ENCODE measurements at places on chromosomes 6 and 20.
A peak's percentile ranks its signal among the peaks of the same experiment; 100 is the strongest.

DNA sequence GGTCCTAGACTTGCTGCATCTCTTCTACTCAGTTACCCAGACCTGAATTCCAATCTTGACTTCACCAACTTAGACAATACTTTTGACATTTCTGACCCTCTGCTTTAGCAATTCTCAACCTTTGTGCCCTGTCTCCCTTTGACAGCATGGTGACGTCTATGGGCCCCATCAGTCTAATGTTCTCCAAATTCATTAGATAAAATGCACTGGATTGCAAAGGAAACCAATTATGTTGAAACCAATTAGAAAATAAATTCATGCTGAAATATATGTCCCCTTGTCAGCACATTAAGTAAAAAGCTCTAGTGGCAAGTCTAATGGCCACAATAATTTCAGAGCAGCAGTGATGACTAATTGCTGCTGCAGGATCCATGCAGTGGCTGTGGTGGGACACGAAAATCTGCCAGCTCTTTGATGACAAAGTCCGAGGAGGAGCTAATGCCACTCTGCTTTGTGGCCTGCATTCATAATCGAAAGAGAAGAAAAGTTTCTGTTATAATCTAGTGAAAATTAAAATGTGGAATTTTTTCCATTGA lies 64.0 kb downstream of the BFSP1 start:
- no peak for DNase-seq

DNA sequence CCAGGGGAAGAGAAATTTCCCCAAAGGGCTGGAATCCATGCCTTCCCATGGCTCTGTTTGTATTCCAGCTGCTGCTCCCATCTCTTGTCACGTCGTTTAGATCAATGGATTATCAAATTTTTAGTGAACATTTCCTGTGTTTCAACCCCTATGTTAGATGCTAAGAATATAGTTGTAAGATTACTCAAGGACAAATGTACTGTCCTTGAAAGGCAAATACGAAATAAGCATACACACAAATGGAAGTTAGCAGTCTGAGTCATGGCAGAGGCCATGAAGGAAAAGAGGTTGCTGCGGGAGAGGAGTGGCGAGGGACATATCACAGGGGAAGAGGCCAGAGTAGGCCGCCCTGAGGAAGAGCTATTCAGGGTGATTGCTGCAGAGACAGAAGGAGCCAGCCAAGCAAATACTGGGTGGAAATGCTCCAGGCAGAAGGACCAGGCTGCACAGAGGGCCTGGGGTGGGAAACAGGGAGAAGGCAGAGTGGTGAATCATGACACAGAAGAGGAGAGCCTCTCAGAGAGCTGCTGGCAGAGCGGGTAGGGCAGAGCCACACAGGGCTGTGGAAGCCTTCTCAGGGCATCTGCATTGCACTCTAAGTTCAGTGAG lies 219.2 kb upstream of the LRFN2 start:
- DNase-seq = no peak

DNA sequence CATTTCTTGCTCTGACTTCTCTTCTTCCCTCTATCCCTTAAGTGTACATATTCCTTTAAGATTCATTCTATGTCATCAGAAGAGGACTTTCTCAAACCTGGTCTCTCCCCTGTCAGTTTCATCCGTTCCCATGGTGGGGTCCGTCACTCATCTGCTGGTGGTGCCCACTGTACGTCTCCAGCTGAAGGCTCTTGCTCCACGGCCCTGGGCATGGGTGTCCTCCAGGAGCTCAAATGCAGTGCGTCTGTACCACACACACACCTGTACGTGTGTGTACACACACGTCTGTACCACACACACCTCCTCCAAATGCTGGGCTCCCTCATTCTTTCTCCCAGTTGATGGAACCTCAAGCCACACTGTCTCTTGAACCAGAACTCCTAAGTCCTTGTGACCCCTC lies 85.6 kb downstream of the CAP2 start:
- no peak for DNase-seq

DNA sequence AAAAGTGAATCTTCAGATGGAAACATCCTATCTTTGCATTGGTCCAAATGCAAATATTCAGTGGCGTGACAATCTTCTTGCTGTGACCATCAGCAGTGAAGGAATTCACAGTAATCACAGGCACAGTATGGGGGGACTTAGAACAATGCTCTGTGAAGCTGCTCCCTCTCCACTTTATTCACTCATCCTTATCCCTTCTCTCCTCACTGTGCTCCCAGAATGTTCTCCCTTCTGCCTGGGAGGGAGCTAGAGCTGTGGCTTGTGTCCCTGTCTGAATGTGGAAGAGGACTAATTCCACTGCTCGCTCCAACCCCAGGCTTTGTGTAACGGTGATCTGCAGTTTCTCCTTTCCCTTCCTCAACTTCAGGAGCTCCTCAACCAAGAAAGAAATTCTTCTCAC lies 243.7 kb downstream of the ALDH8A1 start:
- DNase-seq = no peak

GRCh38 chr6:169266746-169267591 lies 13.3 kb upstream of the THBS2 start:
- no peak for DNase-seq

DNA sequence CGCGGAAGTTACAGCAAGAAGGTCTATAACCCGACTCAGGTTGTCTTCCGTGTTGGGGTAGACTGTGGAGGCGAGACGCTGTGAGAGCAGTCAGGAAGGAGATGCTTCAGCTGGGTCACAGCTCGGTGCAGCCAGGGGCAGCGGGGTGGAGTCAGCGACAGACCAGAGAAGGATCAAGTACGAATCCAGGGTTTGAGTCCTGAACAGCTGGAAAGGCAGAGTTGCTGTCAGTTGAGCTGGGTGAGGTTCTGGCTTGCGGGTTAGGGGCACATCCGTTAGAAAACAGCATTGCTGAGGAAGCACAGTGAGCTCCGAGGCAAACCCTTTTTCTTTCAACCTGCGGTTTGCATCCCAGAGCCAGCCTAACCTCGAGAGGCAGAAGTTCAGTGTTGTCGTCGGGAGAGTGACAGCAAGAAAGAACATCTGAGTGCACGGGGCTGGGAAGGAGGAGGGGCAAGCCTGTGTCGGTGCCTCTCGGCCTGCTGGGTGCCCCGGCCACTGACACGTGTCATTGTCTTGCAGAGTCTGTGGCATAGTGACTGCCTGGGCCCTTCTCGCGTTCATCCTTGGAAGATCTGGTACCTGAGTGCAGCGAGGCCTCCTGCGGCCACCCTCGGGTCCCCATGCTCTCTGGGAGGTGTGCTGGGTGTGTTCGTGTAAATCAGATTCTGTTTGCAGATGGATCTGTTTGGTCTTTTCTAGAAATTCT lies 20.0 kb downstream of the PNLDC1 start:
- peak; percentile 57 for DNase-seq

GRCh38 chr20:33676652-33677645 lies 2.7 kb upstream of the NECAB3 start:
- no peak for DNase-seq

GRCh38 chr6:108868647-108869046 lies 20.4 kb downstream of the ARMC2 start:
- no peak for DNase-seq

DNA sequence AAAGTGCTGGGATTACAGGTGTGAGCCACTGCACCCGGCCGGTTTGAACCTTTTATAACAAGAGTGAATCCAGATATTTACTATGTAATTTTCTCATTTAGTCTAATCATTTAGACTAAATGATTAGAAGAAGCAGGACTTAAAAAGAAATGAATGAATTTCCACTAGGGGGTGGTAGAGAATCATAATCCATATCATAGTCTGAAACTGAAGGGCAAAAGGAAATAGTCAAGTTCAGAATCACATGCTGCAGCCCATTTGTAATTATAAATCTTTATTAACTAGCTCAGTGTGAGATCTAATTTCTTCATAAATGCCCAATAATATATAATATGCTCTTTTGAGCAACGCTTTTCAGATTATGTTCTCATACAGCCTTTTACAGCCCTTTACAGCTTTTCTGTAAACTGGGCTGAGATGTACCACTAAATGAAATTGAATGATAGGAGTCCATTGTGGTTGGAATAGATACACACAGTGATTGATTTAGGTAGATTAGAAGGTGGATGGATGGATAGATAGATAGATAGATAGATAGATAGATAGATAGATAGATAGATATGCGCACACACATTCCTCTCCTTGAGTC lies 31.8 kb downstream of the PSMB9 start:
- DNase-seq = no peak

GRCh38 chr6:15348528-15348927 lies 102.7 kb downstream of the JARID2 start:
- no peak for DNase-seq

GRCh38 chr6:3315841-3316240 lies 57.1 kb downstream of the PSMG4 start:
- no peak for DNase-seq

- DNase-seq = no peak
Measured at GRCh38 chr6:89252907-89253306, 35.7 kb upstream of the GABRR1 start.

DNA sequence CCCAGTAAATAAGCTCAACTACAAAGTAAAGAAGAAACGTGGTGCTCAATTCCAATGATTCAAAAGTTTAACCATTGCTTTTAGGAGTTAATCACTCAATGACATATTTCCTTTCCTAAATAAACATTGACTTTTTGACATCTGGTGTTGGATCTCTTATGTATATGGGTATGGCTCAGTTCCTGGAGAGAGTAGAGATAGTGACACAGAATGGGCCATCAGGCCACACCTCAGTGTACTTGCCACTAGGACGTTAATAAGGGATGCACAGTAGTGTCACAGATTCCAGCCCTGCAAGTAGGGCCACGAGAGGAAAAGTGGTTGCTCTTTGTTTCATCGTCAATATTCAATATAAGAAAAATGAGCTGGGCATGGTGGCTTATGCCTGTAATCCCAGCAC lies 48.9 kb upstream of the TXNDC5 start:
- DNase-seq = no peak

DNA sequence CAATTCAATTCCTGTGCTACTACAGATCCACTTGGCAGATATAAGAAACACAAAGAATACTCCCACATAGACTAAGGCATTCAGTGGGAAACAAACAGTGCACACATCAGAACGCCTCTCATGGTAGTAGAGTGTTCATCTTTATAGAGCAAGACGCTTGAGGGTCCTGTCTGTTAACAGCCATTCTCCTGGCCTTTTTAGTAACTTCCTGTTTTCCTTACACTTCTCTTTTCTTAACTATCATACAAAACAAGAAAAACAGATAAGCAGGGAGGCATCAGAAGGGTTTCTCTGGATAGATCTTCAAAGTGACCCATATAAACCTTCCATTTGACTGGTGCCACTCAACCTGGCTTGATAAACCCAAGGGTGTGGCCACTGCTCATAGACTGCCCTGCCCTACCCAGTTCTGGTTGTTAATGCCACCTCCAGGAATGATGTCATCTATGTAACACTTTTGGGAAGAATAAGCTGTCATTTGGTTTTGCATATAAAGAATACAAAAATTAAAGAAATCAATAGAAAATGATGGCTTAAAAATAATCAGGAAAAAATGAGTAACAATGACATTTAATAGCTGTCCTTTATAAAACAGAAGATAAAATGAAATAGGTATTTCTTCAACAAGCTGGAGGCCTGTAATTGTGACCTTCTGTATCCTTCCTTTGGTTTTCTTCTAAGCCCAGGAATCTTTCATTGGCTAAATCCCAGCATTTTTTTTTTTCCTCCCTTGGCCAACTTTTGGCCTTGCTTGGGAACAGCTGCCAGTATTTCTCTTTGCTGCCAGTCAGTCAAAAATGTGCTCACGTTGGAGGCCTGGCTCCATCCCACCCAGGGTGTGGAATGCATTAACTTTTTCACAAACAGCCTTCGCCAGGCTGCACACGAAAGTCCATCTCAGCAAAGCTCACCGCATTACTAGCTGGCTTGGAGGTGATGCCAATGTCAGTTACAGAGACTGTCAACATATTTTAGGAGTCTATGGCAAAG lies 103.5 kb downstream of the GJA10 start:
- no peak for DNase-seq

GRCh38 chr20:53957451-53958172 lies 112.8 kb downstream of the BCAS1 start:
- DNase-seq = no peak

GRCh38 chr20:59157961-59158541 lies 5.6 kb upstream of the ZNF831 start:
- DNase-seq = no peak

DNA sequence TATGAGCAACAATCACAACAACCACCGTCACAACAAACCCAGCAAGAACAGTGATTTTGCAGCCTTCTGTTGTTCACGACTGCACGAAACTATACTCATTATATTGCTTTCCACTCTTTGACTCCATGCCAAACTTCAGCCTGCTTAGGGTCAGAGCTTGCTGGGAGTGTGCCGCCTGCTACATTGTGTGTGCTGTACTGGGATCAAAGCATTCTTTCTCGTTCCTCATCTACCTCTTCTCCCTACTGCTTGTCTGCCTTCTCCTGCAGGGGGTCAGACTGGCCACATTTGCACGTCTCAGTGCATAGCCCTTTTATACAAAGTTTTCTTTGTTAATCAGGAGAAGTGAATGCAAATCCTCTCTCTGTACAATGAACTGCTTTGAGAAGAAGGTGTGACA lies 401.6 kb upstream of the CITED2 start:
- no peak for DNase-seq

GRCh38 chr6:18270216-18270615 lies 5.9 kb upstream of the DEK start:
- no peak for DNase-seq
